ENCODE measurements at places on chromosomes 3 and 15.

- DNase-seq, result no peak
Observed at GRCh38 chr15:42239528-42240182, 31.6 kb upstream of the VPS39 start.

GRCh38 chr3:72123908-72124441 lies 339.0 kb upstream of the PROK2 start:
- DNase-seq, result peak; percentile 42

DNA sequence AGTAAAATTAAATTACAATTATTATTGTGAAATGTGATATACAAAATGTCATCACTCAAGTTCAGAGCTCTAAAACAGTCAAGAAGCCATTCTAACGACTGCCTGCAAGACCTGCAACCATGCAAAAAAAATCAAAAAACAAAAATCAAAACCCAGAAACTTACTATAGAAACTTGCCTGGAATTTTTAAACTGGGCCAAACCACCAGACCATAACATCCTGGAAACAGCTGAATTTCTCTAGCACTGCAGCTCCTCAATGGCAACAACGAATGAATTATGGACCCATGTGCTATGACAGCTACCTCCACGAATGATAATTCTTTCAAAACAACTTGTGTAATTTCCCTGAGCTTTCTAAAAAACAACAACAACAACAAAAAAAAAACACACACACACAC lies 130.0 kb upstream of the KCNMB2 start:
- no peak for DNase-seq

DNA sequence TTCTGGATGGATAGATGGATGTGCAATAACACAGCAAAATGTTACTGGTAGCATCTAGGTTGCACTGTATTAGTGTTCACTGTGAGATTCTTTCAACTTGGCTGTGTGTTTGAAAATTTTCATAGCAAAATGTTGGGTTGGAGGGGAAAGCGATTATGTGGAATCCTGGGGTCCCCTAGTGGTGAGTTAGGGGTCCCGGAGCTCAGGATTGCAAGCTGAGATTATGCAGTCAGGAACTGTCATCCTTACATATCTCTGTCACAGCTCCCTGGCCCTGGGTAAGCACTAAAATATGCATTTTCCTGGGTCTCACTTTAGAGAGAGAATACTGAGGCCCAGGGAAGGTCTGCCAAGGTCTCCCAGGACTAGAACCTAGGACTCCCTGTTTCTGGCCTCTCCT lies 77.2 kb downstream of the CEMIP start:
- no peak for DNase-seq

DNA sequence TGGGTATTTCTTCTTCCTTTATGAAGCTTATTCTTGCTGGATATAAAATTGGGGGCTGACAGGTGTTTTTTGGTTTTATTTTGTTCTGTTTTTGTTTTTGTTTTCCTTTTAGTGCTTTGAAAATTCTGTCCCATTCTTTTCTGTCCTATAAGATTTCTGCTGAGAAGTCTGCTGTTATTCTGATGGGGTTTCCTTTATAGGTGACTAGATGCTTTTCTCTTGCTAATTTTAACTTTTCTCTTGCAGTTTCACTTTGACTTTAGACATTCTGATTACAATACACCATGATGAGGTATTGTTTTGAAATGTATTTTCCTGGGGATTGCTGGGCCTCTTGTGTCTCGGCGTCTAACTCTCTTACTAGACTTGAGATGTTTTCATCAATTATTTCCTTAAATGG lies 22.8 kb downstream of the TTC14 start:
- DNase-seq, result no peak

GRCh38 chr3:146374146-146374545 lies 95.2 kb downstream of the PLSCR2 start:
- no peak for DNase-seq

GRCh38 chr3:66039590-66039887 lies 821 bp upstream of the MAGI1 start:
- no peak for DNase-seq

DNA sequence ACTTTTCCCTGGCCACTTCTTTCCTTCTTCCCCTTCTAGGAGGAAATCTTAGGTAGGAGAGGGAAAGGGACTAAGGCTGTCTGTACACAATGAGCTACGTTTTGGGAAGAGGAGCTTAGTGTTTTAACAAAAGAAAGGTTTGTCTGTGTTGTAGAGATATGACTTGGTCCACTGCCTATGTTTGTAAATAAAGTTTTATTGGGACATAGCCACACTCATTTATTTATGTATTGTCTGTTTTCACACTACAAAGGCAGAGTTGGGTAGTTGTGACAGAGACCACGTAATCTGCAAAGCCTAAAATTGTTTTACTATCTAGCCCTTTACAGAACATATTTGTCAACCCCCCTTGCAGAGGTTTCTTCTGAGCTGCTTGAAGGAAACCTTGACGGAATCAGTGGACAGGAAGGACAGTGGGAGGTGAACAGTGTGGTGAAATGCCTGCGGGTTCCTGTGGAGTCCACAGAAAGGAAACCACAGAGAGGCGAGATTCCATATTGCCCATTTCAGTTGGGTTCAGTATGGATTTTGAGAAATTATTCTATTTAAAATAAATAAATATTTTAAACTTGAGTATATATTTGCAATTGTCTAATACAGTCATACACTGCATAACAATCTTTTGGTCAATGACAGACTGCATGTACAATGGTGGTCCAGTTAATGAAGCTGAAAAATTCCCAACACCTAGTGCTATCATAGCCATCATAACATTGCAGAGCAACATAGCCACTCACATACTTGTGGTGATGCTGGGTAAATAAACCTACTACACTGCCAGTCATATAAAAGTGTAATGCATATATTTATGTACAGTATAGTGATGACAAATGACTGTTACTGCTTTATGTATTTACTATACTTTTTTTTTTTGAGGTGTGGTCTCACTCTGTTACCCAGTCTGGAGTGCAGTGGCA lies 157.9 kb upstream of the NUDT16 start:
- DNase-seq, result no peak

- no peak for DNase-seq
Observed at GRCh38 chr15:72358650-72359171, 17.1 kb downstream of the HEXA start.

DNA sequence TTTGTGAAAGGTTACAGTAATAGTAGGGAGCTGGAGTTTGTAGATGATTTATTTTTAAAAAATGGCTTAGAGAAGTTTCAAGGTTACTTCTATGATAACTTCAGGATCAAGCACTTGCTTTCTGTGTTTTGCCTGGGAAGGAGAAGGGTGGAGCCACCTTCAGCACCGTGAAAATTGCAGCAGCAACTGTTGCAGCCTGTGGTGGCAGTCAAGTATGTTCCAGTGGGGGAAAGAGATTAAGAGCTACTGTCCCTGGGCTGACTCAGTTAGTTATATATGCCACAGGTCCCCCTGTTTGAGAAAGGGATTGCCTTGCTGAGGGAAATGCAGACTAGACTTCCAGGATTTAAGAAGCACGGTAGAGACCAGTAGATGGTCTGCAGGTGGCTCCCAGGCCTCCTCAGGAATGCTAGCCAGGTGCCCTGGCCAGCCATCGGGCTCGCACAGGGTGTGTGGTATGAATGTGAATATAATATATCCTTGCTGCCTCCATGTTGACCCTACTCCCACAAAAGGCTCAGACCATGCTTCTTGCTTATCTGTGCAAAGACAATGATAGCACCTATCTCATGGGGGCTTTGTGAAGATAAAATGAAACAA lies 389.5 kb downstream of the CACNA2D3 start:
- DNase-seq, result no peak

GRCh38 chr15:52485290-52485689 lies 43.4 kb downstream of the MYO5A start:
- no peak for DNase-seq

DNA sequence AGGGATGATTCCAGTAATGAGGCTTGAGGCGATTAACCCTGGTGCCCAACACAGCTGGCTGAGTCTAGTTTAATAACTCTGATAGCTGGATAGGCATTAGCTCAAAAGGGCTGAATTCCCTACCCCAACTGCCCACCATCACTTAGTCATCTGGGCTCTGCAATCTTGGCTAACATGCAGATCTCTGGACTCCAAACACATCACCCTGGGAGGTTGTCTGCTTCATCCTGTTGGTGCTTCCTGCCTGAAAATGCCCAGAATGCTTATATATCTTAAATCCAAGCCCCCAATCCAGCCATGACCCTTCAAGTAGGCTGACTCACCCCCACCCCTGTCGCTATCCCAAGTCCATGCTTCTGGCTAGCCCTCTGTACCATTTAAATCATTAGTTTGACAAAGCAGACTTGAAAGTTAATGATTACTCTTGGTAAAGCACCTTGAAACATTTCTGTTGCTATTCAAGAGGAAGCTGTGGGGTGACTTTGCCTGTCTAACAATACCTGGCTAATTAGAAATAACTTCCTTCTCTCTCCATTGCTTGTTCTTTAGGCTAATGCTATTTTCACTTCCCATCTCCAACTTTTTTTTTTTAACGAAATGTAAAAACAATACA lies 107.0 kb upstream of the RORA start:
- no peak for DNase-seq

DNA sequence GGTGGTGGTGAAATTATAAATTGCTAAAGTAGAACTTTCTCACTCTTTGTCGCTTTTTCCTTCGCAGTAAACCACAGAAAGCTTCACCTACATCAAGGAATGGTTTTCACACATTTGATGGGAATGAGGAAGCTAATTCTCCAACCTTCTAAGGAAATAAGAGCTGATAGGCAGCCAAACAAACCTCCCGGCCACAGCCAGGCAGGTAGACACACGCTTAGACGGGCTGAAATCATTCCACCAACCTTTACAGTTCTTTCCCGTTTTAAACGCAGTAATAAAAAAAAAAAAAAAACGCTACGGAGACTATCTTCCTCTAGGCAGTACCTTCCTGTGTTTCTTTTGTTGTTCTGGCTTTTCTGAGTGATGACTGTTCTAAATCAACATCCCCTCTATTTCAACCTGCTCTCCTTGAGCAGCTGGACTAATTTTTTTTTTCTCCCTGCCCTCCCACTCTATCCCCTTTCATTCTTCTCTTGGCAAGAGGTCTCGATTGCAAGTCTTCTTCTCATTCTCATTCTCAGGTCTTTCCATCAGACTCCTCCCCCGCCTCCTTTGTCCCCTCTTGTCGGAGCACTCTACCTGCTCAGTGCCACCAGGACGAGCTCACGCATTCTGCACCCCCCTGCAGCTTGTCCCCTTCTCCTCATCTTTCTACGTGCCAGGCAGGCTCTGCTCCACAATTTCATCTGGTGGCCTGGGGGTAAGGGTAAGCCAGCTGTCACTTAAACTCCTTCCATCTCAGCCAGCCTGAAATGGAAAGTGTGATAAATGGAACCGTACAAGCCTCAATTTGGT lies 391.1 kb upstream of the MDFIC2 start:
- no peak for DNase-seq

DNA sequence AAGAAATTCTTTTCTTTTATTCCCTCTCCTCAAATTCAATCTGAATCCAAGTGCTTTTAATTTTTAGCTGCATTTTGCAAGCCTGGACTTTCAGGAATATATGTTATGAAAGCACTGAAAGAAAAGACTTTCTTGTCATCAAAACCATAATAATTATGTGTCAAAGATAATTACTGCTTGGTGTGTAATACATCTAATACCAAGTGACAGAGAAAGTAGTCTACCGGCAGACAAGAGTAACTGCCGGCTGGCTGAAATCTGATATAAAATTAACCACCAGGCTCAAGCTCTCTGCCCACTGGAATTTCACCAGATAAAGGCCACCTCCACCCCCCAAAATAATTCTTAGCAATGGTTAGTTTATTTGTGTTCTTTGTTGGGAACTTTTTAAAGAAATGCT lies 220.9 kb upstream of the CDIN1 start:
- no peak for DNase-seq

- DNase-seq, result no peak
Observed at GRCh38 chr15:73232776-73233175, 136.0 kb downstream of the HCN4 start.

DNA sequence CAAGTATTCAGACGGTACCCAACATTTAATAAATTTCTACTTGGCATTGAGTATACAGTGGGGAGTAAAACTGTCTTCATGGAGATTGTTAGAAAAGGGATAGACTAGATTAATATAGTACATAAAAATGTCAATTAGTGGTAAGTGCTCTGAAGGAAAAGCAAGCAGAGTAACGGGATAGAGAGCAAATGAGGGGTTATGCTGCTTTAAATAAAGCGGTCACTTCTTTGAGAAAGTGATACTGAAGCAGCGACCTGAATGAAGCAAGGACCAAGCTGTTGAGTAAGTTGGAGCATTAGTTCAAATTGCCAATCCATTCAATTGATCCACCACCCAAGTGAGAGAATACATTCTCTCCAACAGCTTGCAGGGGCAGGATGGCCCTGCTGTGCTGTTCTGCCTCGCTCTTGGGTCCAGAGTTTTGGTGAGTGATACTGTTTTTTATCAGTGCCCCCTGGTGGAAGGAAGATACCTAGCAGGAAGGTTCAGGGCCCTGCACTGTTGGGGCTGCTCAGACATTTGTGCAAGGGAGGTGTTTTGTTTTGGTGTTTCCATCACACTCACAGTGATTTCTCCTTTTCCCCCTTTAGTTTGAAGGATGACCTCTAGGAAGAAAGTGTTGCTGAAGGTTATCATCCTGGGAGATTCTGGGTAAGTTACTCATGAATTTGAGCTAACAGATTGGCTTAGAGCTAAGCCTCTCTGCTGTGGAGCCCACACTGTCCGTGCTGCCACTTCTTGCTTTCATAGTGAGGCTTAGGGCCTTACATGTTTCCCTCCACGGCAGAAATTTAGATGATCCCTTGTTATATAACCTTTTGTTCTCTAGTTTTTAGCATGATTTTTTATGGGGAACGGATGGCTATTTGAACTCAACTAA lies 69.0 kb downstream of the RAB7A start:
- peak; percentile 71 for DNase-seq

DNA sequence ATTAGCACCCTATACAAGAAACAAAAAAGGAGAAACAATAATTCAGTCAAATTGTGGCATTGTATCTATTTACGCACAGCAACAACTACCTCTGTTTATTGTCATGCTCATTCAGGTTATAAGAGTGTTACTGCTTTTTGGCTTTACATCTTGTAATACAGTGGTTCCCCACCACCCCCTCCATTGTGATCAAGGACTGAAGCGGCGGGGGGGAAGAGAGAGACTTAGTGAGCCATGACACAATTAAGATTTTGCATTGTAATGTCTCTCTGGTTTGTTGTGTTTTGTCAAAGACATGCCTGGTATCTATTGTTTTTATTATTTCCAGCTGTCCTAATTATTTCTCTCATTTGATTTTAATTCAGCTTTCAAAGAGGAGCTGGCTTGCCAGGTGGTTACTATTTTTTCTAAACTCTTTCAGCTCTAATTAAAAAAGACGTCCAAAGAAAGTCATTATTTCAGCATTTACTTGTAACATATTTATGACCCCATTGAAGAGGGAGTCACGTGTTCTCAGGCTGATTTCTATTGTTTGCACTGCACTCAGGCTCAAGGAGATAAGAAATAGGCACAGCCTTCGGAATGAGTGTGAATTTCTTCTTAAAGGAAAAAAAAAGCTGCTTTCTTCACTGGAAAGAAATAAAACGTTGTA lies 234.4 kb upstream of the TBL1XR1 start:
- DNase-seq, result no peak

Measured in stimulated activated CD4-positive, alpha-beta T cell treated with anti-CD3 and anti-CD28 coated beads, Interleukin-1b, Interleukin-23, amount 100 ng/mL, for 48 hours (primary cell).